ENCODE measurements at places on chromosomes 3 and 15.

DNA sequence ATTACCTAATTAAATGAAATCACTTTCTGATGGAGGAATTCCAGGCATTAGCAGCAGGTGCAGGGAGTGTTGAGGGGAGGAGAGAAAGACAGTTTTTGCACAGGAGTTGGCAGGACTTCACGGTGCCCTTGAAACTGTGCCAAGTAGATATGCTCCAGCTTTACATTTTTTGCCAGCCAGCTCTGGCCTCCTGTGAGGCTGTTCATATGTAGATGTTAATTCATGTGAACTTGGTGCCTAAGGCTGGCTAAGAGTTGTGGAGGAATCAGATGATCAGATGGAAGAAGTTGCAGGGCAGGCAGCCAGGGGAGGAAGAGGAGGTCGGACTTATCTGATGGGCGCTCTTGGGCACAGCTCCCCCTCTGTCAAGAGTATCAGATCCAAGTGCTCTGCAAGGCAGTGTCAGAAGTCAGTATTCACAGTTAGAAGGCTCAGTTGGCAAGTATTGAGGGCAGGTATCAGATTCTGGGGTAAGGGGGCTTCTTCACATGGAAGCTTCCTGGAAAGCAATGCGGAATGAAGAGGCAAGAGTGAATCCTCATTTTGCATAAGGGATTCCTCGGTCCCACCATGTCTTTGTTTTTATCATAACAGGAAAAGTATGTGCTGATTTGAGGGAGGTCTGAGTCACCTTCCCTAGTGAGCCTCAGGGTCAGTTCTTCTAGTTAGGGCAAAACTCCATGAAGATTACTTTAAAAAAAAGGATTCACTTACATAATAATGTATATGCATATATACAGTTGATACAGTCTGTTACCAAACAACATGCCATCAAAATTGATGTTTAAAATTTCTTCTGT, 172.6 kb upstream of the UMPS start:
- DNase-seq = no peak

GRCh38 chr15:31074321-31074720, 27.2 kb downstream of the TRPM1 start:
- no peak for DNase-seq

GRCh38 chr15:48285329-48286214, 45.7 kb upstream of the DUT start:
- DNase-seq = peak; percentile 42

- DNase-seq = no peak
Measured at GRCh38 chr3:150050510-150050909, 79.8 kb upstream of the PFN2 start.

GRCh38 chr3:94156626-94157025, 93.8 kb downstream of the NSUN3 start:
- DNase-seq = no peak

GRCh38 chr3:65635657-65636056, 403.1 kb downstream of the MAGI1 start:
- DNase-seq = no peak

DNA sequence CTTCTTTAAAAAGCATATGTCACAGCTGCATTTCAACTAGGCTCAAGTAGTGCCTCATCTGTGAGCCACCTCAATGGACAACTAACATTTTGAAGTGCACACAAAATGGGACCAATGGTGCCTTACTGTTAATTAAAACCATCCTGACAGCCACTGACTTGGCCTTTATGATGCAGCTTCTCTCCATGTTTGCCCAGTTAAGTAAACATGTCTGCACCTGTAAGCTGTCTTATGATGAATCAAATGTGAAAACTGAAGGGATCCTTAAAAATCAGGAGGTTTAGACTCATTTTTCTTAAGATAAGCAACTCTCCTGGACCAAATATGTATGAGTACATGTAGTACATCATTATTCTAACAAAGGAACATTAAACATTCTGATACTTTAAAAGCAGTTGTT, 861.6 kb downstream of the ROBO1 start:
- DNase-seq = no peak

- no peak for DNase-seq
Measured at GRCh38 chr3:14147617-14148016, 22.8 kb downstream of the TMEM43 start.

DNA sequence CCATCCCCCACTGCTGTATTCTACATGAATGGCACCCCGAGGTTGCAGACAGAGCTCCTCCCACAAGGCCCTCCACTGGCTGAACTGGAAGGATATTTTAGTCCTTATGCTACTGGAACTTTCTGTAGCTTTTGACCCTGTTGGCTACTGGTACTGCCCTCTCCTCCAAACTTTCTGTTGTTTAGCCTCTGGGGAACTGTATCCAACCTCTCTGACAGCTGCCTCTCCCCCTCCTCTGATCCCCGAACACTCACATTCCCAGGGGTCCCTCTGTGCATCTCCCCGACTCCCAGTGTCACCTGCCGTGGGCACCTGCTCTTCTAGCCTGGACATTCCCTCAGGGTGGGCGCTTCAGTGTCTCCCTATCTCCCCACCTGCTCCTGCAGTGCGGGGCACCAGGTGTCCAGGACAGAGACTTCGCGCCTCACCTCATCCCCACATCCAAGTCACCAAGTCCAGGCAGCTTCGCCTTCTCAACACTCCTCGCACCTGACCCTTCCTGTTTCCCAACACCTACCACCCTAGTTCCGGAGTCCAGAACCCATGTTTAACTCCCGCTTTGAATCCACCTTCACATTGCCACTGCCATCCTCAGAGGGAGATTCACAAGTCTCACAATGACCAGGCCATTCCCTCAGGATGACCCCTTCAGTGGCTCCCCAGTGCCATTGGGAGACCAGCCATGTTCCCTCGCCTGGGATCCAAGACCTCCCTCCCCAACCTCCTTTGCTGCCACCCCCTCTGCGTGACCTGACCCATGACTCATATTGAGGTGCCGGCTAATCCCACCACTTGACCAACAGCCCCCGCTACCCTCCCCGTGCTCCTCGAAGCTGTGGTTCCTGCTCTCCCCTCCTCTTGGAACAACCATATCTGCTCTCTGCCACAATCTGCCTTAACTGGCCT, 34.2 kb downstream of the BDH1 start:
- no peak for DNase-seq

- no peak for DNase-seq
Measured at GRCh38 chr15:38521316-38521715, 43.3 kb downstream of the RASGRP1 start.

- DNase-seq = no peak
Measured at GRCh38 chr3:27166888-27167287, 202.3 kb downstream of the NEK10 start.

DNA sequence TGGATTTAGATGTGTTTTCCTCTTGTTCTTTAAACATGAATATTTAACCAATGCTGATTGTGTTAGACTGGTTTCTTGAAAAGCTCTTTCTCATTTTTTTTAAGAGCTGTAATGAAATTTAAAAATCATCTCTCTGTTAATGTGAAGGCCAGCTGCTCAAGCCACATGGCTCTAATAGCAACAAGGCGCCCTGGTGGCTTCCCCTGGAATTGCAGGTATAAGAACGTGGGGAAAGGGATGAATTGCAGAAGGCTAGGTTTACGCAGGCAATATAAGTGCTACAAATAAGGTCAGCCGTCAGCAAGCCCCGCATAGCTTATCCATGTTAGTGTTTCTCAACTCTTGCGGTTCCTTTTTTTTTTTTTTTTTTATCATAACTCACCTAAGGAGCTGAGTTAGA, 108.5 kb downstream of the SAMMSON start:
- peak; percentile 29 for DNase-seq

- DNase-seq = no peak
Measured at GRCh38 chr15:47460795-47461573, 256.3 kb upstream of the SEMA6D start.

DNA sequence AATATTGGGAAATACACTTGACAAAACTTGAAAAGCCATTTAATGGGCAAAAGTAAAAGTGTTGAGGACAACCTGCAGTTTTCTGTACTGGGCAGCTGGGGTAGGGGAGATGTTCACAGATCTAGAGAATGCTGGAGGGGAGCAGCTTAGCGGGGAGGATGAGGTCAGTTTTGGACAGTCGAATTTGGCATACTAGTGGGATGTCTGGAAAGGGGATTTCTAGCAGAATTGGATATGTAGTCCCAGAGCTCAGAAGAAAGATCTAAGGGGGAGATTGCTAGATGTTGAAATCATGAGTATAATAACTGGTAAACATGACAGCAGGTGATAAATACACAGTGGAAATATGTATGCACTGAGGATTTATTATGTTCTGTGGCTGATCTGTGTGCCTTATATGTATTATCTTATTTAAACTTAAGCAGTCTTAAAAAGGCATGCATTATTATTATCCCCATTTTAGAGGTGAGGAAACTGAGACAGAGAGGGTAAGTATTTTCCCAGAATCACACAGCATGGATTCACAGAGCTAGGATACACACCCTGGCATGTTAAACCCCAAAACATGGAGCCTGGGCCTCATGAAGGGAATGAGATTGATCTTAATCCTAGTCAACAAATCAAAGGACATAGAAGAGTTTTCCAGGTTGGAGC, 42.7 kb downstream of the TLNRD1 start:
- no peak for DNase-seq

- no peak for DNase-seq
Measured at GRCh38 chr3:13158871-13159270, 85.6 kb upstream of the IQSEC1 start.

GRCh38 chr3:57091521-57092273, 31.2 kb downstream of the SPATA12 start:
- DNase-seq = no peak

- DNase-seq = no peak
Measured at GRCh38 chr3:134298249-134298648, 47.6 kb upstream of the RYK start.

DNA sequence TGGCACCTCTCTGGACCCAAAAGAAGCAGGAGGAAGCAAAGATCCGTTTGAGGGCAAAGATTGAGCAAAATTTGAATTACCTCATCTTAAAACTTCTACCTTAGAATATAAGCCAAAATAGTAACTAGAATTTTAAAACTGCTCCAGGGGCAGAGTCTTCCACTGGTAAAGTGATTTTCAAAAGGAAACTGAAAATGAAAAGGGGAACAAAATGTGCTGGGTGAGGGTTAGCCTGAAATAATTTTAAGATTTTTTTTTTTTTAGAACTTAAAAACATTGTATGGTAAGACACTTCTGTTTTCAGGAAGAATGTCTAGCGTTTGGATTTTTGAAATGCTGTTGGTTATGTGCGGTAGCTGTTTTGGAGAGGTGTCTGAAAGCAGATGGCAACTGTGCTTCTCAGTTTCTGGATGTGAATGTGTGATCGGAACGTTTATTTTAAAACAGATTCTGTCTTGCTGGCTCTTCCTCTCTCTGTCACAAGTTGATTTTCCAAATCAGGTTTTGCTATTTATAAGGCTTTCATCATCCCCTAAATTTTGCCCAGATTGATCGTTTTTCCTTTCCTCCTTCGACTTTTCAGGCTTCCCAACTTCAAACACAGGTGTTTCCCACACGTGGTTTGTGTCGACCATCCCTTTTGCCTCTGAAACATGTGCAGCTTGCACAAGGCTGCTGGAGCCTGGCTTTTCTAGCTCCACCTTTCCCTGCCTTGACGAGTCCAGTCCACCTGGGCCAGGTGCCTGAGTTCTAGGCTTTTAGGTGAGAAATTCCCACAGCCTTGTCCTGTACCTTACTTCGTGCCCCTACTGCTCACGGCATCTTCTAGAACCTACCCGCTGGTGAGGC, 3.3 kb downstream of the LRRK1 start:
- no peak for DNase-seq

GRCh38 chr3:39812537-39812936, 3.1 kb downstream of the MYRIP start:
- no peak for DNase-seq

- no peak for DNase-seq
Measured at GRCh38 chr3:105278688-105279087, 88.0 kb upstream of the ALCAM start.

GRCh38 chr15:29822100-29822683, at the start of gene TJP1:
TJP1 (minus strand) TSS chr15:29822468; CDS start chr15:29822028, 440 bp downstream.
- DNase-seq = peak; percentile 21

DNA sequence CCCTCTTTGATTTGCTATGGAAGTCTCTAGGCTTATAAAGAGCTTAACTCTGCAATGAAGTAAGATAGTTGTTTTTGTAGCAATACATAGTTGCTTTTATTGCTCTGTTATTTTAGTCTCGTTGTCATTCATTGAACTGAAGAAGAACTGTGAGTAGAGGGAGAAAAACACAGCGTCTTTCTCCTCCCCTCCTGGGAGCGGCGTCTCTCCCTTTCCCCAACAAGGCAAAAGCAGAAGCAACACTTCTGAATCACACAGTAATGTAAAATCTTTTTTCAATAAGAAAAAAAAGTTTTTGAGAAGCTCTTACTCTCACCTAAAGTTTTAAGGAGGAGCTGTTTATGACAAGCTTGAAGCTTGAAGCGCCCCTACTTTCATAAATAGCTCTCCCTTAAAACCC, 119.3 kb upstream of the SLC7A14 start:
- no peak for DNase-seq

DNA sequence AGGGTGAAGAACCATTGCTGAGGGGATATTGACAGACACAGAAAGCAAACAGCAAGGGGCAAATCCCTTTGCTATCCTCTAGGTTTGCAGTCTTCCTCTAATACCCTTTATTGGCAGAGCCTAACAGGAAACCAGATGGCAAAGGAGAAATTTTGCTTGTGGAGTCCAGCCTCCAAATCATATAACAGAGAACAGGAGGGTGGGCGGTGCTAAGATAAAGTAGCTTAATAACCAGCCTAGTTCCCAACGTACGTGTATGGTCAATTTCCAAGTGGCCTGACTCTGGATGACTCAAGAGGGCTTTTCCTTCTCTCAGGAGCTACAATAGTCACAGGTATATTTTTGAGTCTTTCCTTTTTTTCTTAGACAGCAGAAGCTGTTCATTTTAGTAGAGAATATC, 404.5 kb downstream of the PDCD6IP start:
- no peak for DNase-seq

- DNase-seq = no peak
Measured at GRCh38 chr3:30810625-30811024, 83.8 kb downstream of the GADL1 start.

DNA sequence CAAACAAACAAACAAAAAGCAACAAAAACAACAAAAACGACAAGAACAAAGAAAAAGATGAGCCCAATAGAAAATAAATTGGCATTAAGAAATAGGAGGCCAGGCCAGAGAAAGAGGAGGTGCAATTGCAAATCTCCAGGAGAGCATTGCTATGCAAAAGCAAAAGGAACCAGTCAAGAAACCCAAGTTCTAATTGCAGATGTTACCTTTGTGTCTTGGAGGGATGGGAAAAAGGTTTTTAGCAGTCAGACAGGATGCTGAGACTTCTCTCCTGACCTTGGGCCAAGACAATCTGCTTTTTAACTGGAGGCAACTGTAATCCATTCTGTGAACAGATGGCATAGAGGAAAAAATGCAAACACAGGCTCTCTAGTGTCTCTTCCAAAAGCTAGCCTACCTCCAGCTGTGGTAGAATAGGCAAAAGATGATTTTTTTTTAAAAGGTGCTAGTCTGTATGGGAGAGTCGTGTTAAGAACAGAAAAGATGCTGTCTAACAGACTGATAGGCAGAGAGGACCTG, 56.4 kb downstream of the LSAMP start:
- DNase-seq = no peak

GRCh38 chr3:133572158-133573053, 1.1 kb upstream of the CDV3 start:
- DNase-seq = no peak

- DNase-seq = no peak
Measured at GRCh38 chr3:29486096-29486495, 205.2 kb downstream of the RBMS3 start.

All from activated T-cell treated with anti-CD3 and anti-CD28 coated beads, Interleukin-2, amount 50 U/mL, for 48 hours (primary cell).